Activated naive CD4-positive, alpha-beta T cell treated with anti-CD3 and anti-CD28 coated beads for 36 hours (primary cell): ENCODE measurements at places on chromosomes 6 and 20. TPM values are rescaled to one million over a fixed set of nuclear protein-coding genes. Genes with fewer than 3 reads are reported as not detected.
A peak's percentile ranks its signal among the peaks of the same experiment; 100 is the strongest.

ANKRD66 gene
- not detected for total RNA-seq

GLP1R gene
- 0.07 TPM for total RNA-seq

- H3K27me3 ChIP-seq = no peaks in the 10 kb centered on the region
- no peak overlapping the region for H3K27ac ChIP-seq
- no peak for DNase-seq
Observed at GRCh38 chr6:46080111-46080510, 49.7 kb upstream of the ENPP4 start.

GRCh38 chr6:151475653-151476523, 17.9 kb upstream of the CCDC170 start:
- DNase-seq = peak; percentile 64
- H3K27me3 ChIP-seq = no peaks in the 10 kb centered on the region
- no peak overlapping the region for H3K27ac ChIP-seq
- H3K36me3 ChIP-seq = no peaks in the 10 kb centered on the region
